Astrocyte (in vitro differentiated cells and primary cell): ENCODE measurements at places on chromosomes 7 and 10.

GRCh38 chr10:53107711-53108110 lies 335.1 kb upstream of the MBL2 start:
- no peak for DNase-seq

GRCh38 chr7:83599131-83599530 lies 49.8 kb downstream of the SEMA3E start:
- DNase-seq = no peak

DNA sequence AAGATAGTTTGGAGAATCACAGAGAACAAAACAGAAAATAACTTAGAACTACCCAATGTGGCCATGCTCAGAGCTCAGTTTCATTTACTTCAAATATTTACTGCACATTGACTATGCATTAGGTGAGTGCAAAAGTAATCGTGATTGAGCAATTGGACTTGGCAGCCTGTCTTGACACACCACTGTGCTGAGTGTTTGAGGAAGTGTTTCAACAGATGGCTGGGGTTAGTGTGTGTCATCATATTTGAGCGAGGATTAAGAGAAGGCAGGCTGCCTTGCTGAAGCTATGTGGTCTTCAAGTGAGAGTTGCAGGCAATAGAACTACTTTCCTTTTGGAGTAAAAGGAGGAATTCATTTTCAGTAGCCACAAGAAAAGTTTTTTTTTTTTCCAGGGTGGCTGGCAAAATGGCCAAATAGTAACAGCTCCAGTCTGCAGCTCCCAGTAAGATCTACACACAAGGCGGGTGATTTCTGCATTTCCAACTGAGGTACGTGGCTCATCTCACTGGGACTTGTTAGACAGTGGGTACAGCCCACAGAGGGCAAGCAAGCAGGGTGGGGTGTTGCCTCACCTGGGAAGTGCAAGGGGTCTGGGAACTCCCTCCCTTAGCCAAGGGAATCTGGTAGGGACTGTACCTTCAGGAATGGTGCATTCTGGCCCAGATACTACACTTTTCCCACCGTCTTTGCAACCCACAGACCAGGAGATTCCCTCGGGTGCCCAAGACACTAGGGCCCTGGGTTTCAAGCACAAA lies 37.6 kb downstream of the AKR1C4 start:
- DNase-seq = no peak

- DNase-seq = no peak
Observed at GRCh38 chr7:47228386-47229014, 353.4 kb downstream of the TNS3 start.

DNA sequence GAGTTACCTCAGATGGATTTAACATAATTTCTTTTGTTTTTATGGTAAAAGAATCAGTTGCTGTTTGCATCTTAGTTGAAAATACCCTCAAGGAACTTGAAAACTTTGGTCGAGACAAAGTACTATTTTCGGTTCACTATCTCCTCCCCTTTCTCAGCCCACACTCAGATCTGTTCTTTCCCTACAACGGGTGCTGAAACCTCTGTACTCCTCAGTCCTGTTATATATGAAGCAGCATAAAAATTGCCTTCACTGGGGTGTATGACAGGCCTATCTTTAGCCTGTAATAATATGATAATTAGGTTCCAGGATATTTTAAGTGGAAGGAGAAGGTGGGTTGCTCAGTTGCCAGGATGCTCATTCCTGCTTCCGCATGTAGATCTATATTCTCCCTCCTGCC lies 105.2 kb upstream of the NOBOX start:
- DNase-seq = no peak

GRCh38 chr7:48780862-48781261 lies 143.5 kb upstream of the CDC14C start:
- no peak for DNase-seq

DNA sequence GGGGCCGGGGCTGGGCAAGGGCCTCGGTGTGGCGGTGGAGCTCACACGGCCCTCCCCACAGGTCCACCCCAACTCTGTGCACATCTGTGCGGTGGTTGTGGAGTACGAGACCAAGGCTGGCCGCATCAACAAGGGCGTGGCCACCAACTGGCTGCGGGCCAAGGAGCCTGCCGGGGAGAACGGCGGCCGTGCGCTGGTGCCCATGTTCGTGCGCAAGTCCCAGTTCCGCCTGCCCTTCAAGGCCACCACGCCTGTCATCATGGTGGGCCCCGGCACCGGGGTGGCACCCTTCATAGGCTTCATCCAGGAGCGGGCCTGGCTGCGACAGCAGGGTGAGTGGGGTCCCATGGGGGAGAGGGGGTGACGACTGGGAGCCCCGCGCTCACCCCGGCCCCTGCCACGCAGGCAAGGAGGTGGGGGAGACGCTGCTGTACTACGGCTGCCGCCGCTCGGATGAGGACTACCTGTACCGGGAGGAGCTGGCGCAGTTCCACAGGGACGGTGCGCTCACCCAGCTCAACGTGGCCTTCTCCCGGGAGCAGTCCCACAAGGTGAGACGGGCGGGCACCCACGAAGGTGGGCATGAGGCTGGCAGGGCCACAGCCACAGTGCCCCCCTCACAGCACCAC lies 8.8 kb downstream of the TMEM120A start:
- DNase-seq = no peak

DNA sequence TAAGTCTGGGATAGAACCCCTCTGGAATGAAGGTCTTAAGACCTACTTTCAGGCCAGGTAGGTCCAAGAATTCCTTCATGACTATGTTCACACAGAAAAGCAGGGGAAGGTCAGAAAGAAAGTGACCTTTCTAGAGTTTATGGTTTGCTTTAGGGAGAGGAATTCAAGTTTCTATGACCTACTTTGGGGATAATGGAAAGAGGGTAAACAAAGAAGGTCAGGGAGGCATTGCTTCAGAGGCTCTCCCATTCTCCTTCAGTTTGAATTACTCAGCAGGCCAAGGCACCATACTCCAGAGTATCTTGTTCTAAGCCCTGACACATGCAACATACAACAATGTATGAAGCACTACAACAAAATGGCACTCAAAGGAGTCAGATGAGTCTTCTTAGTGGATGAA lies 11.5 kb upstream of the MACC1 start:
- no peak for DNase-seq

DNA sequence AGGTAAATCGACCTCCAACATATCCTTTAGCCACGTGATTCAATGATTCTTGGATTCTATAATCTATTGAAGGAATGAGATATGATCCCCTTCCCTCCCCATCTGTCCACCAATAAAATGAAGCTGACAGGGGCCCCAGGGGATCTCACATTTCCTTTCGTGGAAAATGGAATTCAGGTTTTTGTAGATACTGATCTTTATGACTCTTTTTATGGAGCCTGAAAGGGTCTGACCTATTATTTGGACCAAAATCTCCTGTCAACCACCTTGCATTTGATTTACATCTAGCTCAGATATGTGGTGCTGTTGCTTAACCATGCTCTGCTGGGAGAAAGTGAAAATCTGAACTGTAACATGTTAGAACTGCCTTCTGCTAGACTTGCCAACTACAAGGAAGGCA lies 234.0 kb upstream of the CXCL12 start:
- no peak for DNase-seq

- no peak for DNase-seq
Observed at GRCh38 chr10:13703997-13704536, 117.3 kb downstream of the PRPF18 start.
